Stimulated activated CD8-positive, alpha-beta memory T cell treated with anti-CD3 and anti-CD28 coated beads, Interleukin-2, amount 100 ng/mL, for 1 hour (primary cell): ENCODE measurements at places on chromosomes 6 and 20.

GRCh38 chr6:3569816-3570215, 113.0 kb upstream of the SLC22A23 start:
- DNase-seq = no peak

DNA sequence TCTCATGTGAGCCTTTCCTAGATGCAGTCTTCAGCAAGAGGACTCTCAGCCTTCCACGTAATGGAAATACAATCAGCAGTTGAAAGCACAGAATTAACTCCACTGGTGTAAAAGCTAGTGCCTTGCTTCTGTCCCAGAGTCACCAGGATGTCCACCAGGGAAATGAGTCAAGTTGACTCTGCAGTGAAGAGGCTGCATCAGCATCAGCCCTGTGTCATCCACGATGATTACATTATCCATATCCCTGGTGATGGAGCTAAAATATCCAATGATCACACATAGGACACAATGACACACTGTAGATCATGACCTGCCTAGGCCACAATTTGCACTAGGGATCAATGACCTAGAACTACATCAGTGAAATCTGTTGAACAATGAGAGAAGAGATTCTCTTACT, 262.4 kb downstream of the ERMARD start:
- DNase-seq = no peak

- DNase-seq = no peak
These were observed 211.2 kb upstream of the MARCKS start for GRCh38 chr6:113645986-113646385.

- no peak for DNase-seq
These were observed 113.3 kb downstream of the JPH2 start for GRCh38 chr20:44073675-44074071.

DNA sequence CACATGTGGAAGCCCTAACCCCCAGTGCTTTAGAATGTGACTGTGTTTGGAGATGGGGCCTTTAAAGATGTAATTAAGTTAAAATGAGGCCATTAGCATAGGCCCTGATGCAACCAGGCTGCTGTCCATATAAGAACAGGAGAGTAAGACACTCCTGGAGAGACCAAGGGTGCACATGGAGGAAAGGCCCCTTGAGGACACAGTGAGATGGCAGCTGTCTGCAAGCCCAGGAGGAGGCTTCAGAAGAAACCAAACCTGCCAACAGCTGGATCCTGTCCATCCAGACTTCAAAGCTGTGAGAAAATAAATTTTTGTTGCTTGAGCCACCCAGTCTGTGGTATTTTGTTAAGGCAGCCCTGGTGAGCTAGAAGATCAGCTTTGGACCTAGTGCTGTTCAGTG, 16.8 kb upstream of the SNRPB2 start:
- no peak for DNase-seq

DNA sequence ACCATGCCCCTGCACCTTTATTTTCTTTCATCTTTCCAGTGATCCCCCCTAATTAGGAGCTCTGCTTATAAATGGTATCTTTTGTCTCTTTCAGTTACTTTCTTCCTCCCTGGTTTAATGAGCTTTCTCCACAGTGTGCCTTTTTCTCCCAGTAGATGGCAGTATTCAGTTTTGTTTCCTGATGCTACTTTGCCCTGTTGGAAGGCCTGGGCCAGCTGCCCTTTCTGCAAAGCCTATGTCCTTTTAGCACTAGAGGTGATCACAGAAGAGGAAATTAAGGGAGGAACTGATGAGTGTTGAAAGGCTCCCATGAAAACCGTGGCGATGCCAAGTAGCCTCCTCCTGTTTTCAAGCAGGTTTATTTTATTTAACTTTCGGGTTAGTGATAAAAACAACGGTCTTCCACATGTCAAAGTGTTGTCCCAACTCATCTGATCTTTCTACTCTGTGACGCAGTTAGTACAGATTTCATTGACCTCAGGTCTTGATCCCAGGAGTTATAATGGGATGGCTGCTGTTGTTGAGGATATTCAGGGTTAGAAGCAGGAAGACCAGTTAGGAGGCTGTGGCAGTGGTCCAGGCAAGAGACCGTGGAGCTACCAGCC, 184.2 kb upstream of the BMP2 start:
- DNase-seq = no peak

DNA sequence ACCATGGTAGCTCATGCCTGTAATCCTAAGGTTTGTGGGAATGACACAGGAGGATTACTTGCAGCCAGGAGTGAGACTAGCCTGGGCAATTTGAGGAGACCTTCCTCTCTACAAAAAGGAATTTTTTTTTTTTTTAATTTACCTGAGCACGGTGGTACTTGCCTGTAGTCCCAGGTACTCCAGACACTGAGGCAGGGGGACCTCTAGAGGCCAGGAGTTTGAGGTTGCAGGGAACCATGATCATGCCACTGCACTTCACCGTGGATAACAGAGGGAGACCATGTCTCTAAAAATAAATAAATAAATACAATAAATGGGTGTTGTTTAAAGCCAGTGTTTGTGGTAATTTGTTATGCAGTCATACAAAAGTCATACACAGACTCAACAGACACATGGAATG, 2.4 kb upstream of the HLA-F start:
- DNase-seq = no peak

GRCh38 chr6:26439151-26440125, 866 bp upstream of the BTN3A3 start:
- DNase-seq = no peak

DNA sequence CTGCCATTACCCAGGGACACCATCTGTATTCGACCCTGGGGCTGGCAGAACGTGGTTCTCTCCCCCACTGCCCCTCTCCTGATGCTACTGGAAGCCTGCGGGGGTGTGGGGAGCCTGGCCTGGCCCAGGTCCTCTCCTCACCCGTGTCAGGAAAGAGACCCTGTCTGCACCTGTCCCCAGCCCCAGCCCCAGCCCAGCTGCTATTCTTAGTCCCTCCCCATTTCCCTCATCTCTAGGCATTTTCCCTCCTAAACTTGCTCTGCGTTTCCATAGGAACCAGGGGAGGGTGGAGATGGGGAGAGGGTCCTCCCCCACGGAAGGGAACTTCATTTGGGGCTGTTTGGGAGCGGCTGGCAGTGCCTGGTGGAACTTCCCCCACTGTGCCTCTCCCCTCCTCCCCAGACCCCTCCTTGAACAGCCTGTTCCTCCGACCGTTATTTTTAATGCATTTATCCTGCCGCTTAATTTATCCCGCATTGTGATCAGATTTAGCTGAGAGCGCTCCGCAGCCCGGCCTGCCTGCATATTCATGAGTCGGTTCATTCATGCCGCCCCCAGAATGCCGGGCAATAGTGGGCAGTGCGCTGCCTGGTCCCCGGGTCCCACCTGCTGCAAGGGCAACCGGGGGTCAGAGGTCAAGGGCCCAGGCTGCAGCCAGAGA, 31.8 kb upstream of the DLGAP4 start:
- no peak for DNase-seq

DNA sequence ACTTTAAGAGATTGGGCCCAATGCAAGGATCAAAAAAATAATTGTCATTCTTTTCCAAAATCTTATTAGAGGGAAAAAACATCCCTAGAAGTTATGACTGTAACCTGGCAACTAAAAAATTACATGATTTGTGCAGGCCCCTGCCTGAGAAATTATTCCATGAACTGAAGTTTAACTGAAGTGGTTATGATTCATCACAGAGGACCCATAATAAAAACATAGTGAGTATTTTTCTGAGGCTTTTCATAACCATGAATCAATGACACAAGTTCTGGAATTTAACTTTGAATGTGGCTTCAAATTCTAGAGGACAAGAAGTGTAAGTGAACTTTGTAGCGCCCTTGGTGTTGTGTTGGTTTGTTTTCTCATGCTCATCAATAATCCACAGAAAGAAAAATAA, 31.1 kb upstream of the CARMIL1 start:
- DNase-seq = no peak

- no peak for DNase-seq
These were observed 29.4 kb upstream of the TAGAP start for GRCh38 chr6:159074120-159074684.

- DNase-seq = no peak
These were observed 56.9 kb downstream of the FAM217A start for GRCh38 chr6:4021854-4022695.

- no peak for DNase-seq
These were observed 110.0 kb downstream of the SCML4 start for GRCh38 chr6:107714104-107714503.

- DNase-seq = no peak
These were observed 106.8 kb upstream of the NXT1 start for GRCh38 chr20:23243791-23244155.

GRCh38 chr20:63415647-63416391, 54.7 kb upstream of the CHRNA4 start:
- no peak for DNase-seq

- DNase-seq = no peak
These were observed 68.5 kb upstream of the ARMC2 start for GRCh38 chr6:108779536-108780275.
